ENCODE measurements at places on chromosomes 3 and 15. TPM values are rescaled to one million over a fixed set of nuclear protein-coding genes. Genes with fewer than 3 reads are reported as not detected.
A peak's percentile ranks its signal among the peaks of the same experiment; 100 is the strongest.

DNA sequence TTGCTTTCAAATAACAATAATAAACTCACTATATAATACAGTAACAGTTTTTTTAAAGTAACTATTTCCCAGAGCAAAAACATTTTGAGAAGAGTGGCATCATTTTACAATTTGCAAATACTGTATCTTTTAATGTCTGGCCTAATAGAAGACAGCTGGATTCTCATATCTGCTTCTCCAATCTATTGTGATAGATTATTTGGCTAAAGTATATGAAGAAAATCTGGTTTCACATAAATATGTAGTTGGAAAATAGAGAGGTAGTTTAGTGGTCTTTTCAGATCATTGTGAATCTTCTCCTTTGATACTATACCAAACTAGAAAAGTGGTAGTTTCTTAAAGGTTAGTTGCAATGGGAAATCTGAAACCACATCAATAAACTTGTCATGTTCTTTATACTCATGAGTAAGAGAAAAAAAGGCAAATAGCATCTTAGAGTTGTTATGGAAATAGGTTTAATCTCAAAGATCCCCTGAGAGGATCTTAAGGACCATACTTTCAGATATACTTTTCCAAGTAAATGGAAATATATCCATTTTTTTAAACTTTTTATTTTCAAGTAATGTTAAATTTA, 124.8 kb upstream of the NR2E3 start:
- no peak overlapping the region for H3K27ac ChIP-seq
- DNase-seq: no peak
- no peaks in the 10 kb centered on the region for H3K36me3 ChIP-seq

GRCh38 chr3:143643905-143644304, 204.4 kb downstream of the SLC9A9 start:
- no peak for DNase-seq
- H3K4me1 ChIP-seq: no peaks in the 10 kb centered on the region
- no peaks in the 10 kb centered on the region for H3K27me3 ChIP-seq
- H3K36me3 ChIP-seq: no peaks in the 10 kb centered on the region
- no peak overlapping the region for H3K4me3 ChIP-seq

- H3K4me3 ChIP-seq: no peak overlapping the region
- peak overlapping the region; percentile 31 for H3K27ac ChIP-seq
- no peaks in the 10 kb centered on the region for H3K4me1 ChIP-seq
- H3K27me3 ChIP-seq: no peaks in the 10 kb centered on the region
- no peak for DNase-seq
These were observed 1134.2 kb downstream of the ROBO1 start for GRCh38 chr3:78633626-78634025.

ADGRG7 gene
- not detected for total RNA-seq

GRCh38 chr3:136731274-136731884, 20.8 kb downstream of the STAG1 start:
- H3K36me3 ChIP-seq: no peaks in the 10 kb centered on the region
- no peak overlapping the region for H3K27ac ChIP-seq
- H3K27me3 ChIP-seq: no peaks in the 10 kb centered on the region

TGM5 gene
- not detected for total RNA-seq

PYGO1 gene
- total RNA-seq: 1.8 TPM
